ENCODE measurements at places on chromosomes 5 and 9.

DNA sequence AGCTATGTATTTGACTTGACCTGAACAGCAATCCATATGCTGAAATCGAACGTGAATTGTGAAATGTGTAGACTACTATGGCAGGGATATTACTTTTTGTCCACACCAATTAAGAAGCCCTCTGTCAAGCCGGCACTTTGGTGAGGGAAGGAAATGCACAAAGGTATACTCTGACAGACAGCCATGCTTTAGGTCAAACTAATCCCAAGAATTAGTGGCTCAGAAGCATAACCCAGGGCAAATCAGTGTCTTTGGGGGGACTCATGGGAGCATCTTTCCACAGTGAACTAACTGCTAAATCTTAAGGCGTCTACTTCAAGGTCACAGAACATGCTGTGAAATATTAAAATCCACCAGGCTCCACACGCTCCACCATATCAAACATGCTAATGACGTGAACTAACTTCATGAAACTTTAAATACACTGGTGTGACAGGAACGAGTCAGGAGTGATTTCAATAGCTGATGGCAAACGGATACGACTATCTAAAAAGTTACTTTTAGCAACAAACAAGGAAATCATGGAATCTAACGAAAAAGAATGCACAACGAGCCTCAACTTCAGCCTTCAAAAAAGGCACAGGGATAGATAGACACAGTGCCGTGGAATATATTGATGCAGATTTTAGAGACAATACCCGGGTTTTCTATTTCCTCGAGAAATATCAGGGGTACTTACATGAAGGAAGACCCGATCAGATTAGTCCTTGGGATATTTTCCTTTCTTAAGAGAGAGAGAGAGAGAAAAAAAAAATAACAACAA lies 527 bp downstream of the MEF2C start:
- DNase-seq: no peak

DNA sequence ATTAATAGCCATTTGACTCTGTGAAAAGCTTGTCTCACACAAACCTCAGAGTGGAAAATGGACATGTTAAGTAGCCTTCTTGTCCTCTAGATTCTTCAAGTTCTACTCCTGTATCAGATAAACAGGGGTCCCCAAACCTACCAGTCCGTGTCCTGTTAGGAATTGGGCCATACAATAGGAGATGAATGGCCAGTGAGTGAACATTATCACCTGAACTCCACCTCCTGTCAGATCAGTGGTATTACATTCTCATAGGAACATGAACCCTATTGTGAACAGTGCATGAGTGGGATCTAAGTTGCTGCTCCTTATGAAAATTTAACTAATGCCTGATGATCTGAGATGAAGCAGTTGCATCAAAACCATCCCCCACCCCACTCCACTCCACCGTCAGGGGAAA lies 136.3 kb downstream of the TMEM232 start:
- DNase-seq: no peak

- DNase-seq: no peak
Observed at GRCh38 chr5:39761199-39761950, 336.6 kb upstream of the DAB2 start.

DNA sequence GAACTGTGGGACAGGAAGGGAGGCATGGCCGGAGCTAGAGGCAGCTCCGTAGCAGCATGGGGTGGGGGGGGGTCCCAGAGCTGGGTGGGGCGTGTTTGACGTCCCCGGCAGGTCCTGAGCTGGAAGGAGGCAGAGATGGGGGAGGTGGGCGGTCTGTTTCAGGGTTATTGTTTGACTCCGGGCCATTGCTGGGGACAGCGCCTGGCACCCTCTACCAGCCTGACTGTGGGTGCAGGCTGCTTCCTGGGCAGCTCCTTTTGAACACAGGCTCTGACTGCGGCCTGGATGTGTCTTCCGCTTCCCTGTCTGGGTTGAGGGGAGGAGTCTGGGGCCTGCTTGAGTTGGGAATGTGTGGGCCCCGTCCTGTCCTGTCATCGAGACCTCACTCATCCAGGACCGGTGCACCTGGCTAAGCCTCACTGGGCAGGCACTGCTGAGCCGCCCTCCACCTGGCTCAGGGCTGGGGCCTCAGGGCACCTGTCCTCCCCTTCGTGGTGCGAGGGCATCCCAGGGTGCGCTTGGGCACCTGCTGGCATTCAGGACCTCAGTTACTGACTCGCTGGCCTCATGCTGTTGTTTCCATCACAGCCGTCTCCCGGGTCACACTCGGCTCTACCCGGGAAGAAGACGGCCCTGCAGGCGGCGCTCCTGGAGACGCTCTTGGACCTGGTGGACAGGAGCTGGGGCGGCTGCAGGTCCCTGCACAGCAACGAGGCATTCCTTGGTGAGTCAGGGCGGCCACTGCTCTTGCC lies 26.5 kb downstream of the CEP72 start:
- no peak for DNase-seq

- DNase-seq: no peak
Observed at GRCh38 chr9:32823551-32823950, 40.2 kb downstream of the TMEM215 start.

- DNase-seq: no peak
Observed at GRCh38 chr5:72108202-72109061, 1.2 kb downstream of the MAP1B start.

DNA sequence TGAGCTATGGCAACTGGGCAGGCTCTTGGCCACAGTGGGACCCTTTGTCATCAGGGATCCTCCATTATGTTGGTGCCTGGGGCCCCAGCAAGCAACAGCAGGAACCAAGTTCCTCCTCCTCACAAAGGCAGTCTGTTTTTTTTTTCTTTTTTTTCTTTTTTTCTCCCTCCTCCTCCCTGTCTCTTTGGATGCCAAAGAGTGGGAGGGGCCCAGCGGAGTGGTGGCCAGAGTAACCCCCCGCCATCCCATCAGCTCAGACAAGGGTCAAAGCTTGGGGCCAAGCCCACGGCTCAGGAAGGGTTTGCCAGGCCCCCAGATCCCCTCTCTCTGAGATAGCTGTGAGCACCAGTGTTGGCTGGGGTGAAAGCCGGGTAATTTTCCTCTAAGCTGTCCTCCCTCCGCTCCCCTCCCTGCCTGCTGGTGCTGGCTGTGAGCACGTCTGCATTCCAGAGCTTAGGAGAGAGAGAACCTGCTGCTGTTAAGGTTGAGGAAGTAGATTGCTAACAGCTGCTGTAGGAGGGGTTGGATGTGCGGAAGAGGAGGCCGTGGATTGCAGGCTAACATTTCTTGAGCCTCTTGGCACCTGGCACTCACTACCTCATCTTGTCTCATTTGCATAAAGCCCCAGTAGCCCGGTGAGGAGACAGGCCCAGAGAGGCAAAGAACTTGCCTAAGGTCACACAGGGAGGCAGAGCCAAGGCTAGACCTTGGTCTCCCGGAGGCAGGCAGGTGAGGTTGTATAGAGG lies 21.2 kb downstream of the GSN start:
- DNase-seq: no peak

DNA sequence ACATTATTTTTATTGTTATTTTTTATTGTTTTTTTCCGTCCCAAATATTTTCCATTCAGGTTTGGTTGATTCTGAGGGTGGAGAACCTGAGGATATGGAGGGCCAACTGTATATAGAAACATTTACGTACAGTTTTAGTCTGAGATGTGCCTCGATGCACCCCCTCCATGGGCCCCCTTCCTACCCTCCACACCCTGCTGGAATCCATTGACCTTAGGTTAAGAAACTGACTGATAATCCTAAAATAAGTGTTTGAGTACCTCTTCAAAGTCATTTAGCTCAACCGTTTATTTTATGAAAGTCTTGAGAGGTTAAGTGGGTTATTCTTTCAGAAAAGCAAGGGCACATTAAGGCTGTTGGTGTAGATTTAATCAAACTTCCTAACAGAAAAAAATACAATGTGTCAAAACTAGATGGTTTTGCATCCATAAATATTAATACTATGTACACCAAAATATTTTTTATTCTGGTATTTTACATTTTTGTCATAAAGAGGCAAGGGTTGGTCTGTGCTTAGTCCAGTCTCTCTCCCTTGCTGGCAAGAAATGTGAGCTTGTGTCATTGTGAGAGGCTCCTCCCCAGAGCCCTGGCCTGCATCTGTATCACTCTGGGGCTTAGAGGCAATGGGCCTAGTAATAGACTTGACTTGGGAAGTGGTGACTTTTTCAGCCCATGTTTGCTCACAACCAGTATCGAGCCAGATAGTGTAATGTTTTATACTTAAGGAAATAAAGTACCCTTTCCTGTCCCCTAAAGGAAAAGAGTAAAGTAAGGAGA lies 15.7 kb downstream of the MTRR start:
- DNase-seq: no peak

GRCh38 chr9:35163413-35163812 lies 1.6 kb downstream of the UNC13B start:
- DNase-seq: no peak

- no peak for DNase-seq
Observed at GRCh38 chr9:137112564-137113384, 1.8 kb downstream of the DPP7 start.

DNA sequence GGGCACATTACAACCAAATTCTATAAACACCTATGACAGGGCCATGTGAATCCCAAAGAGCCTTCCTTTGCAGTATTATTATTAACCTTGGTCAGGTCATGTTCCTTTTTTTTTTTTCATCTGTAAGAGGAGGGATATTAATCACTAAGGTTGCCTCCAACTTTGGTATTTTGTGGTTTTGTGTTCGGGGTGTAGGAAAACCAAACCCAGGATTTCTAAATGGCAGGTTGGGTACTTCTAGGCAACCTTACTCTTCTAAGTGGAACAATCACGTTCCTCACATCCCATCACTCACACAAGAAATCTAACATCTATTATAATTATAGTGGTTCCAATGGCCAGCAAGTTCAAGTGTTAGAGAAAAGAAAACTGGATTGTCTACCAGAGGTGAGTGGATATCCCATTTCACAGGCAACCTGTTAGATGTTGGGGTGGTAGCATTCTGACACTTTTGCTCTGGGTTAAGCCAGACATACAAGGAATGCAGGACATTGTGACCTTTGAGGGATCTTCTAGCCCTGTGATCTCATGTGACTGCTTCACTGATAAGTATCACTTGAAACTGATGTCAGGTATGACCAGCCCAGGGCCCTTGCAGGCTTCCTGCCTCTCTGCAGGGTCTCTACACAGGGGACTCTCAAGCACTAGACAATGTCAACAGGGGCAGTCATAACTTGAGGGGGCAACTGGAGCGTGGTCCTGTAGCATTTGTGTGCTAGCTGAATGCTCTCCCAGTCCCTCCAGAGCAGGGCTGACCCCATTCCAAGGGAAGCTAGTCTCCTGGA lies 126.2 kb upstream of the VLDLR start:
- DNase-seq: no peak

- no peak for DNase-seq
Observed at GRCh38 chr9:89781838-89782540, 177.2 kb downstream of the GADD45G start.

- peak; percentile 23 for DNase-seq
Observed at GRCh38 chr5:81105261-81105877, 127.8 kb upstream of the CKMT2 start.

- DNase-seq: no peak
Observed at GRCh38 chr5:53613061-53613460, 52.6 kb downstream of the NDUFS4 start.

Measured in DND-41 (cell line).